Right lobe of liver (tissue), 6 donors: ENCODE measurements at places on chromosomes 3 and 15.
A peak's percentile ranks its signal among the peaks of the same experiment; 100 is the strongest.

DNA sequence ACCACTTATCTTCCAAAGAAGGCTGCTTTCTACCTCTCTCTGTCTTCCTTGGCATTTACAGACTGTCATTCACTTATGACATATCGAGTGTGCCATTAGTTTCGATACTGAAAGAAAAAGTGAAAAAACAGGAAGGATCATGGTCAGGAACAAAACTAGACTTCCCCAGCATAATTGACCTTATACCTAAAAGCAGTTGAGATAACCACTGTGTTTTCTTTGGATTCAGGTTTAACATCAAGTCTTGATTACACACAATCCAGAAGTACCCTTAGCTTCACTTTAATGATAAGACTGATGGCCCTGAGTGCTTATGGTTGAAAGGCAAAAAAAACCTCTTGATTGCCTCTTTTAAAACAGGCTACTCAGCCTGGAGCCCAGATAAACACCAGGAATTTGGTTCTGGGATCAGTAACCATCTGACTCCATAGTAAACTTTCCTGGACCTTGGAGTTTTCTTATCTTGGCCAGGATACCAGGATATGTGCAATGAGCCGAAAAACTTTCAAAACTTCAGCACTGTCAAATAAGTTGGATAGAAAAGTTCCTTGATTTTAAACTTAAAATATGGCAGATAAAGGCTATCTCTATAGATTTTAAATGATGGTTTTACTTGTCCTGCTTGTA is 5.0 kb upstream of the UACA start:
- DNase-seq, result no peak

- DNase-seq, result no peak
Measured at GRCh38 chr15:66877477-66878271, 175.6 kb downstream of the SMAD6 start.

DNA sequence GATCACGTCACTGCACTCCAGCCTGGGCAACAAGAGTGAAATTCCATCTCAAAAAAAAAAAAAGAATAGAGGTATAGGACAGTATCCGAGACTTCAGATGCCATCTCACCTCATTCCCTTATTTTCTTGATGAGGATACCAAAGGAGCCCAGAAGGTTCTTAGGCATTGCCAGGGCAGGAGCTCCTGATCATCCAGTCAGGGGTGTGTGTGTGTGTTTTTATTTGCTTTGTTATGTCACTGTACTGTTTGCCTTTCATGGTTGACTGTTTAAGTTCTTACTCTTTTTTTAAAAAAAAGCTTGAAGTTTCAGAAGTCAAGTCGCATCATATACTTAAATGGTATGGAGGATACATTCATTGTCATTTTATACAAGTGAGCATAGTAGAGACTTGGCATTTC is 140.0 kb upstream of the BHLHE40 start:
- DNase-seq, result no peak

- DNase-seq, result no peak
Measured at GRCh38 chr3:155449613-155450267, 156.3 kb upstream of the STRIT1 start.

- DNase-seq, result no peak
Measured at GRCh38 chr3:66378256-66378655, 122.6 kb downstream of the LRIG1 start.

GRCh38 chr3:102361101-102361500 is 73.7 kb upstream of the ZPLD1 start:
- DNase-seq, result no peak

DNA sequence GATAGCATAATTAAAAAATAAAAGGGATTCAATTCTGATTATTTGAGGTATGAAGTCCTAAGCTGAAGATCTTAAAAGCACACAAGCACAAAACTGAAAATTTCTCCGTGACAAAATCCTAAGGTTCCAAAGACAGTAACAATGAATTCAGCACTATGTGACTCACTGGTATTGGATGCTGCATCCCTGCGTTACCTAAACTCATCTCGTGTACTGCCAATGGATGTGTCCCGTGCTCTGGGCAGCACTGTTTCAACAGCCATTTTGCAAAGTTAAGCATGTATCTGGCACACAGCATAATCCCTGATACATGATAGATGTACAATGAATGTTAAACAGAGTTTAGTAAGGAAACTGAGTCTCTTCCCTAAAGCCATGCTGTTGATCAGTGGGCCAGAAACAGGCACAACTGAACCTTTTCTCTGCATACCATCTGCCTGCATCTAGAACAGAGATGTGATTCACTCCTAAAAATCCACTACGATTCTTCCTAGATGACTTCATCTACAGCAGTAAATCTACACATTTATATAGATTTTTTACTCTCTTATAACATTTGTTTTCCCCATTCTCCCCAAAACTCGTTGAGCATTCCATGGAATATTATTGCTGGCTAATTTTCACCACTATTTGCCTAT is 14.3 kb downstream of the SUCLG2 start:
- no peak for DNase-seq

DNA sequence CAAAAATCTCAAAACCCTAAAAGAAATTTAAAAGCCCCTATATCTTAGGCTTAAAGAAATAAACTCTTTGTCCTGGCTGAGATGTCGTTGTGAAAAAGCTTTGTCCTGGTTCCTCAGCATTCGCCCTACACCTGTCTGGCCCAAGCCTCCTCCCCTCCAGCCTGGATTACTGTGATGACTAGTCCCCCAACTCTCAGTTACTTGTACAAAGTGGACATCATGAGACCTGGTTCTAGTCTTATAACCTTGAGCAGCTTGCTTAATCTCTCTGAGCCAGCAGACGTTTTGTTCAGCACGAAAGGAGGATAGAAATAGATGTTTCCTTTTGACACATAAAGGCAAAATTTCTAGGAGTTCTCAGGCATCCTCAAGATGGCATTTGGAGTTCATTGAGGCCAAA is 51.6 kb downstream of the FILIP1L start:
- DNase-seq, result no peak

DNA sequence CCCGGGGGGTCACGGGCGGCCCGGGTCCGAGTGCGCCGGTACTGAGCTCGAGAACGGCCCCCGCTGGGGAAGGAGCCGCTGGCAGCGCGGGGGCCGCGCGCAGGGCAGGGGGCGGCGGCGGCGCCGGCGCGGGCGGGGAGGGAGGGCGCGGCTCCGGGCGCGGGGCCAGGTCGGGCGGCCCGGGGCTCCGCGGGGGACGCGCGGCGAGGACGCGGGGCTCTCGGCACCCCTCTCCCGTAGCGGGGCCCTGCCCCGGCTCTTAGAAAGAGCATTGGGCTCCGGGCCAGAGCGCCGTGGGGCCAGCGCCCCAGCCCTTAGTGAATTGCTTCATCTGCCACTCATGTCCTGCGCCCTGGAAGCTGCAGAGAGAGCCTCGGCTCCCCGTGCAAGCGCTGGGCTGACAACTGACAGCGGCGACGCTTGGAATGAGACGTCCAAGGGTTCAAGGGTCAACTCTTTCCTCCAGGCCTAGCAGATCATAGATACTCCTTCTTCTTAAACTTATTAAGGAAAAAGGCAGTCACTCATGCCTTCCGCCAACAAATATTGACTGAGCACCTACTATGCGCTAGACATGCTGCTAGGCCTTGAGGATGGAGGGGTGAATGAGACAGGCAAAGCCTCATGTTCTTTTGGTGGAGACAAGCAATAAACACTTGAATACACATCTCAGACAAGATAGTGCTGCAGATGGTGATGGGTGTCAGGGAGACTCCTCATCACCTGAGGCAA is 140.8 kb downstream of the SMAD6 start:
- DNase-seq, result peak; percentile 79

- peak; percentile 9 for DNase-seq
Measured at GRCh38 chr3:53823956-53824657, 22.1 kb downstream of the CHDH start.

- no peak for DNase-seq
Measured at GRCh38 chr15:31435912-31436628, 109.4 kb downstream of the KLF13 start.

DNA sequence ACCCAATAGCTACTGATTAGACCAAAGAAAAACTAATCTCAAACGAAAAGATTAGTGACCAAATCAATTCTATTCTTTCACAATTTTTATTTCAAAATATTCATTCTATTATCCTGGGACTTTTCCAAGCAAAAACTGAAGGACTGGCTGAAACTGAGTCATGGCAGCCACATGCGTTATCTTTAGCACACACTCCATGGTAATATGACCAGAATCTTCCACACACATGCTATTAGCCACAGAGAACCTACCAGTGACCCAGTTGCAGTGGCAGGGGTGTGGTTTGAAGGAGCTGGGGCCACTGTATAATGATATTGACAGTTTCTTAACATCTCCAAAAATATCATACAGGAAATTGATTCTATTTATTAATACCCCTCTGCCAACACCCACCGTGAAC is 154.8 kb upstream of the ABI3BP start:
- DNase-seq, result no peak
